ENCODE measurements at places on chromosomes 16 and 17.

DNA sequence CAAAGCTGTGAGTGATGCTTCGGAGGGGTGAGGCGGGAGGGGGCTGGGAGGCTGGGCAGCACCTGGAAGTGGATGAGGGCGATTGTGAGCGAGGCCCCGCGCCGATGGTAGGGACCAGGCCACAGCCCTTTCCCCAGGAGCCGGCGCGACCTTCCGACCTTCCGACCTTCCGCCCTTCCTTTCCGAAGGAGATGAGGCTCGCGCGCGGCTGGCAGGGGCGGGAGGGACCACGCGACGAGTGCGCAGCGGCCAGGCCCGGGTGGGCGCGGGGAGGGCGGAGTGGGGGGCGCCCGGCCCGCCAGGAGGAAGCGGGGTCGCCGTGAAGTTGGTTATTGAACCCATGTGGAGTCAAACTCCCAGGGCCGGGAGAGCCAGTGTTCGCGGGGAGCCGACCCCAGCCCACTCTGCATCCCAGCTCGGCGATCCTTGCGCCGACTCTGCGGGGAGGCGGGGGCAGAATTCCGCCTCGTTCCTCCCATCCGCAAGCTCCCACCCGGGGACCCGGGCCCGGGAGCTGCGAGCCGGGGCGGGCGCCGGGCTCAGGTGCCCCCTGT lies 56.6 kb downstream of the RAP1GAP2 start:
- no peak for DNase-seq

DNA sequence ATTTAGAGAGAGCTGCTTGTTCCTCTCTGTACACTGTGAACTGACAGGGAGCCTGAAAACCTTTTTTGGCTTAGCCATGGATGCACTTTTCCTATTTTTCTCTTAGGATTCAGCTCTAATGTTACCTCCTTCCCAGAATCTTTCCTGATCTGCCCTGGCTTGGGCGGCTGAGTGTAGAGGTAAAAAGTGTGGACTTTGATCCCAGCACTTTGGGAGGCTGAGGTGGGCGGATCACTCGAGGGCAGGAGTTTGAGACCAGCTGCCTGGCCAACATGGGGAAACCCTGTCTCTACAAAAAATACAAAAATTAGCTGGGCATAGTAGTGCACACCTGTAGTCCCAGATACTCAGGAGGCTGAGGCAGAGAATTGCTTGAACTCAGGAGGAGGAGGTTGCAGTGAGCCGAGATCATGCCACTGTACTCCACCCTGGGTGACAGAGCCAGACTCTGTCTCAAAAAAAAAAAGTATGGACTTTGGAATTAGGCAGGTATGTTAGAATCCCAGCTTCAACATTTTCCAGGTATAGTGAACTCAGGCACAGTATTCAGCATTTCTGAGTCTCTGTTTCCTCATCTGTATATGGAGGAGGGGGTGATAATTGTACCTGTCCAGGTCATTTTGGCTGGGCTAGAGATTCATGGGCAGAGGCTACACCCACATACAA lies 212.5 kb upstream of the EEF2KMT start:
- no peak for DNase-seq

DNA sequence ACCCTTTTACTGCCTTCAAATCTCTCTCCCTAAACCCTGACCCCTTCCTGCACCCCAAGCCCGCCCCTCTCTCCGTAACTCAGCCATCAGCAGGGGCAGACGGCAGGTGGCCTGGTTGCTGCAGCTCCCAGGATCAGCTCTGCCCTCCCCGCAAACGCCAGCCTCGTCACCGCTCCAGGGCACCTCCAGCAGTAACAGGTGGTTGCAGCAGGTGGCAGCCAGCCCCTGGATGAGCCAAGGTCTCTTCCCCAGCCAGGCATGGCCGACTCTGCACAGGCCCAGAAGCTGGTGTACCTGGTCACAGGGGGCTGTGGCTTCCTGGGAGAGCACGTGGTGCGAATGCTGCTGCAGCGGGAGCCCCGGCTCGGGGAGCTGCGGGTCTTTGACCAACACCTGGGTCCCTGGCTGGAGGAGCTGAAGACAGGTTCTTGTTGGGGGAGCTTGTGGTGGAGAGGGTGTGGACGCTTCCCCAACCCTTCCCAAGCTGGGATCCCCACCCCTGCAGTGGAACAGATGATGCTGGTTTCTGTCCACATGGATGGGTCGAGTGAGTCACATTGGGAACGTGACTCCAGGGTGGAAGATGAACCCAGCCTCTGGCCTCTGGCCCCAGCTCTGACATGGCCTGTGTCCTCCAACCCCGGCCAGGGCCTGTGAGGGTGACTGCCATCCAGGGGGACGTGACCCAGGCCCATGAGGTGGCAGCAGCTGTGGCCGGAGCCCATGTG lies 558 bp downstream of the HSD3B7 start:
- DNase-seq, result no peak

- no peak for DNase-seq
These were observed 23.3 kb upstream of the TAC4 start for GRCh38 chr17:49871211-49871610.

- DNase-seq, result peak; percentile 20
These were observed 68.5 kb upstream of the DNAH17 start for GRCh38 chr17:78645421-78646295.

DNA sequence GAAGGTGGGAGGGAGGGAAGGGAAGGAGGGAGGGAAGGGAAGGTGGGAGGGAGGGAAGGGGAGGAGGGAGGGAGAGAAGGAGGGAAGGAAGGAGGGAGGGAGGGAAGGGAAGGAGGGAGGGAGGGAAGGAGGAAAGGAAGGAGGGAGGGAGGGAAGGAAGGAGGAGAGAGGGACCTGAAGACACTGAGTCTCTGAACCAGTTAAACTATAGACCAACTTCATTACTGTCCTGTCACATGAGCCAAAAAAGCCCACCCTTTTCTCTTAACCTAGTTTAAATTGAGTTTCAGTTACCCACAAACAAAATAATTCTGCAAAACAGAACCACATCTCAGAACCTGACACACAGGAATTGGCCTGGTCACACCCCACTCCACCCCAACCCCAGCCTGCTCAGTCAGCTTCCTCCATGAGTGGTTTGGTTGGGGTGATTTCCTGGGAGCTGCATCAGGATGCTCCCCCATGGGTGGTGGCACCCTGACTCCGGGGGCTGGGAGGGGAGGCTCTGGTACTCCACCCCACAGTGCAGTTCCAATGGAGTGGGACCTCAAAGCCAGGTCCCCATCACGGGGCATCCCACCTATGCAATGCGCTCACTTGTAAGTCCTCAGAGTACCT lies 4.7 kb upstream of the PRR29 start:
- DNase-seq, result peak; percentile 47

GRCh38 chr17:80195671-80196529 lies 24.2 kb downstream of the SGSH start:
- DNase-seq, result peak; percentile 53

DNA sequence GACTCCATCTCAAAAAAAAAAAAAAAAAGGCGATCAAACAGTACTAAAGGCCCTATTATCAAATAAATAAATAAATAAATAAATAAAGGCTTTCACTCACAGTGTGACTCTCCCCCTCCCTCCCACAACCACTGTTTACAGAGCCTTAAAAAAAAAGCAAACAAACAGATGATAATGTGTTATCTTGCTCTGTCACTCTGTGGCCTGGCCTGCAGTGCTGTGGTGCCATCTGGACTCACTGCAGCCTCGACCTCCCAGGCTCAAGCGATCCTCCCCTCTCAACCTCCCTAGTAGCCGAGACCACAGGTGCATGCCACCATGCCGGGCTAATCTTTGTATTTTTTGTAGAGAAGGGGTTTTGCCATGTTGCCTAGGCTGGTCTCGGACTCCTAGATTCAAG lies 8.1 kb upstream of the NAGLU start:
- no peak for DNase-seq

- DNase-seq, result no peak
These were observed 8.2 kb downstream of the TUBG2 start for GRCh38 chr17:42667088-42667951.

DNA sequence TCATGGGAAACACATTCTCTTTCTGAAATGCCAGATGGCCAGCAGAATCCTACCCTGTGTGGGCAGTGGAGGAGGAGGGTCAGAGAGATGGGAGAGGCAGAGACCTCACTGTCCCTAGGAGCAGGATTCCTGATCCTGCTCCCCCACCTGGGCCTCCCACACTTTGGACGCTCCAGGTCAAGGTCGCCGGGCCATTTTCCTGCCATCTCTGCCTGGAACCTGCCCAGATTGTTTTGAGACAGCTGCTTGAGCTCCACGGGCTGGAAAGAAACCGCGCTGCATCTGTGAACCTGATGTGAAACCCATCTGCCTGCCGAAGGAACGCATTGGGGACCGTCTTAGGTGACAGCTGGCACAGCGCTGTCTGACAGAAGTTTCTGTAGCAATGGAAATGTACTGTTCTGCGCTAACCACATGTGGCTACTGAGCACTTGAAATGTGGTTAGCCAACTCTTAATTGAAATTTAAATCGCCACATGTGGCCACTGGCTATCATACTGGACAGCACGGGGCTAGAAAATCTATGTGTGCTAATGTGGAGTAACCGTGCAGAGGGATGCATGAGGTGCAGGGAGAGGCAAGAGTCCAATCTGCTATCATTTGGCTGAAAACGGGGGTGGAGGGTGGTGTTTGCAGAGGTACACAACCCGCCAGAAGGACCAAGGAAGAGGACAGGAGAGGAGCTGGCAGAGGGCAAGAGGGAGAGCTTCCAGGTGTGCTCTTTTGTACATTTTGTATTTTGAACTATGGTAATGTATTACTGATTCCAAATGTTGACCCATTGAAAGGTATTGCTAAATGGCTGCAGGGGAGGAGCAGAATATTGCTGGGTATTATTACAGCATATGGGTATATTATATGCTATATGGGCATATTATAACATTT lies 15.4 kb upstream of the NUBP1 start:
- no peak for DNase-seq

DNA sequence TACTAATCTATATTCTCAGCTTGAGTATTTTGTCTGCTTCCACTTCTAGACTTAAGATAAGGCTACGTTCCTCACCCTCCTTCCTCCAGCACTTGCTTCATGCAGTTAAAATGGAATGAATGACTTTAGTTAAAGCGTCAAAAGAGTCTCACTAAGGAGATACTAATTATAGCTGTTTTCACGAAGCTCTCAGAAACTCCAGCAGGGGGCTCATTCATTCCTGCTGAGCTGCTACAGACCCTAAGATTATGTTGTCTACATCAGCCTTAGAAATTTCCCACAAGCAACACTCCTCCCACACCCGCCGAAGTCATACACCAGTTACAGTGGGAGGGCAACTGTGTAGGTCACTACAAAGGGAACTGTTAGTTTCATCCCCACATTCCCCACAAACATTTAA lies 57.0 kb upstream of the KIFC3 start:
- no peak for DNase-seq

DNA sequence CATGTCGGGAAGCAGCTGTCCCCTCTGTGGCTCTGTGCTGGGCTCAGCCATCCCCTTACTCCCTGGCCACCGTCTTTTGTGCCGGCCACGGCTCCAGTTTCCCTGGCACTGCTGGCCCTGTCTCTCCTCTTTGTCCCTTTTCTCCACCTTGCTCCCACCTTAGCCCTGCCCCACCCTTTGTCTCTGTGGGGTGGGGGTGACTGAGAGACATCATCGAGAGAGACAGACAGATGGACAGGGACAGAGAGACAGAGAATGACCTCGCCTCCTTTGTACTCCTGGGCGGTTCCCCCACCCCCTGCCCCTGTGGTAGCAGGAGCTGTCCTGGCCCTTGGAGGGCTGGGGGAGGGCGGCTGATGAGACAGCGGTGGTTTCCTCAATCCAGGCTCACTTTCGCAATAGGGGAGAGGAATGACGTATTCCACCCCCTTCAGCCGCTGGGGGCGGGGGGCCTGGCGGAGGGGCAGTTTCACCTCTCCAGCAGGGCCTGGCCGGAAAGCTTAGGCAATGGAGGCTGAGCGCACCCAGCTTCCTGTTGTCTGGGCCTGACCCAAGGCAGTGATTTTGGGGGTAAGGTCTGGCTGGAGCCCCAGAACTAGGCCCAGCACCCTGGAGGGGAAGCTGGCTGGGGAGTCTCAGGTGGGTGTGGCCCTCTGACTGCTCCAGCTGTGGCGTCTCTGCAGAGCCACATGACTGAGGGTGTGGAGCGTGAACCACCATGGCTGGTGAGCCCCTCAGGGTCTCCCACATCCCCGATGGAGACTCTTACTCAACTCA lies 7.3 kb downstream of the FMNL1 start:
- peak; percentile 86 for DNase-seq

GRCh38 chr17:8375738-8376259 lies 705 bp downstream of the KRABD2 start:
- DNase-seq, result no peak

DNA sequence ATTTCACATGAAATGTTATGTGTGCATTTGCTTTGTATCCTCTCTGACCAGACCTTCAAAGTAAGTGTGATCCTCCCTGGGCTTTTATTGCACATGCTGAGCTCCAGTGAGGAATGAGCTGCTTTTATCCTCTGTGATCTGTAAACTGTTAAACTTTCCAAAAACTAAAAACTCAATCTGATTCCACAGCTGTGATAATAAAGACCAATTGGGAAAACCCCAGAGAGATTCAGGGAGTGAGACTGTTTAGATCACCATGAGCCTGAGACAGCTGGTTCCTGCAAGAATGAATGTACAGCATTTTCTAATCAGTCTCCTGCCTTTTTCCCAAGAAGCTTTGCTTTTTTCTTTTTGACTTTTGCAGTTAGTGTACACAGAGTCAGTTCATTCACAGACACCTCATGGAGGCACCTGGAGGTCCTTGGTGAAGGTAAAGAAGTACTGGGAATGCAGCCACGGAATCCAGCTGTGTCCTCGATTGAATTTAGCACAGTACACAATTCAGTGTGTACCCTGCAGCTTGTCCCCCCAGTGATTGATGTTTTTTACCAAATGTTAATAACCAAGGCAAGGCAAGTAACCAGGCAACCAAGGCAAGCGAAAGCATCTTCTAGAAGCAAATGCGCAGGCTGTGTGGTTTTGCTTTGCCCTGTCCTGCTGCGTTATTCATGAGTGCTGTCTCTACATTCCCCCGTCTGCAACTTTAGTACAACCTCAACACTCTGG lies 182.6 kb downstream of the LGALS9B start:
- DNase-seq, result no peak

DNA sequence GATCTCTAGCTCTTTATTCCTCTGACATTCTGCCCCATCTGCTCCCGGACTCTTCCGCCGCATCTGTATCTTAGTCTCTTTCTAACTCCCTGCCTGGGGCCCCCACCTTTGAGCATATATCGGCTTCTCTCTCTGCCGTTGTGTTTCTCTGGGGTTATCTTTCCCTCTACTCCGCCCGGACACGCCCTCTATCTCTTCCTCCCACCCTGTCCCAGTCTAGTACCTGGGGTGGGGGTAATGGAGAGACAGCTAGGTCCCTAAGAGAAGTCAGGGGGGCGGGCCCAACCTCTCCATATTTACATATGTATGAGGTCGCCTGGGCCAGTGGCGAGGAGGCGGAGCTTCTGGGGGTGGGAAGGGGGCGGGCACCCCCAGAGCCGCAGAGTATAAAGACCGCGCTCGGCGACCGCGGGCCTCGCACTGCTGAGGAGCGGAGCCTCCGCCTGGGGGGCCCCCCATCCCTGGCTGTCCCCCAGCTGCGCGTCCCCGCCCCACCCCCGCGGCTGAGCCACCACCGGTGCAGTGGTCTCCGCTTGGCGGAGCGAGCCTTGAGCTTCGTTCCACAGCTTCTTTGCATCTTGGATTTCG lies at the start of gene ATP1B2:
TSS of gene ATP1B2 (plus strand) at position 418 of the 588 bp plus-strand sequence. CDS start 593 bp downstream, outside the sequence.
- peak; percentile 54 for DNase-seq
